Fibroblast of skin of left quadriceps (primary cell): ENCODE measurements at places on chromosomes 1 and 21.

- no peak for DNase-seq
Observed at GRCh38 chr1:244041466-244042120, 9.5 kb upstream of the ZBTB18 start.

- DNase-seq, result no peak
Observed at GRCh38 chr1:65965112-65965996, 172.7 kb downstream of the PDE4B start.

- no peak for DNase-seq
Observed at GRCh38 chr1:3222042-3222692, 153.2 kb downstream of the PRDM16 start.

GRCh38 chr21:35681946-35682345, 378.4 kb downstream of the SETD4 start:
- no peak for DNase-seq

- DNase-seq, result no peak
Observed at GRCh38 chr1:33624991-33625870, 152.8 kb downstream of the ZSCAN20 start.

- no peak for DNase-seq
Observed at GRCh38 chr1:205270764-205271163, 43.0 kb downstream of the TMCC2 start.

DNA sequence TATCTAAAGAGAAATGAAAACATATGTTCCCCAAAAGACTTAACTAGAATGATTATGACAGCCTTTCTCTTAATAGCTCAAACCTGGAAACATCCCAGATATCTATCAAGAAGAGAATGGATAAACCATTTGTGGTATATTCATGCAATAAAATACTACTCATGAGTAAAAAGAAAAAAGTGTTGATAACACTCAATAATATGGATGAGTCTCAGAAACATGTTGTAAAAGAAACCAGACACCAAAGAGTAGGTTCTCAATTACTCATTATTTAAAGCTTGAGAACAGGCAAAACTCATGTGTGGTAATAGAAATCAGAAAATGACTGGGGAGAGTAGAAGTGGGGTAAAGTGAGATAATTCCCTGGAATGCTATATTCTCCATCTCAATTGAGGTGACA, 154.1 kb downstream of the PHTF1 start:
- DNase-seq, result peak; percentile 91

GRCh38 chr1:62530516-62531154, 66.7 kb upstream of the ANGPTL3 start:
- peak; percentile 5 for DNase-seq

DNA sequence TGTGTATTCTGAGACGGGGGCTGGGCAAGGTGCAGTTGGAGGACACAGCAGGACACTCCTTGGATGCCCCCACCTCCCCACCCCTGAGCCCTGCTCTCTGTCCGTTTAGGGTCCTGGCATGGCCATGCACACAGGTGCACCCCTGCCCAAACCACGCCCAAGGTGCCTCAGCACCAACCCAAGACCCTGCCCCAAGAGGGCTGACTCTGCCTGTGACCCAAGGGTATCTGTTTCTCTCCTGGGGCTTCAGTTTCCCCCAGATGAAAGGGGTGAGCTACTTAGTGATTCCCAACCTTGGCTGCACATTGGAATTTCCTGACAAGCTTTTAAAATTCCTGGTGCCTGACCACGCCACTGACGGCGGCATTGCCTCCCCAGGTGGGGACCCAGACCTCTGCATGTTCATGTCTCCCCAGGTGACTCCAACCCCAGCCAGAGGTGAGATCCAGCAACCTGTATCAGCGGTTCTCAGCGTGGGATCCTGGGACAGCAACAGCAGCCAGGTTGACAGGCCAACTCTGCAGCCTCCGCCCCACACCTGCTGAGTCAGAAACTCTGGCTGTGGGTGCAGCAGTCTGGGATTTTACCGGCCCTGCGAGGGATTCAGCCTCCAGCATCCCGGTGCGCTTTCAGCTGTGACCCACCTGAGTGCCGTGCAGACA, 483.4 kb downstream of the NPHP4 start:
- DNase-seq, result no peak

GRCh38 chr21:45695086-45695485, 51.6 kb downstream of the PCBP3 start:
- DNase-seq, result no peak

GRCh38 chr1:29412591-29412990, 176.3 kb downstream of the PTPRU start:
- DNase-seq, result no peak

GRCh38 chr1:246647513-246647912, 76.7 kb upstream of the SCCPDH start:
- DNase-seq, result no peak

DNA sequence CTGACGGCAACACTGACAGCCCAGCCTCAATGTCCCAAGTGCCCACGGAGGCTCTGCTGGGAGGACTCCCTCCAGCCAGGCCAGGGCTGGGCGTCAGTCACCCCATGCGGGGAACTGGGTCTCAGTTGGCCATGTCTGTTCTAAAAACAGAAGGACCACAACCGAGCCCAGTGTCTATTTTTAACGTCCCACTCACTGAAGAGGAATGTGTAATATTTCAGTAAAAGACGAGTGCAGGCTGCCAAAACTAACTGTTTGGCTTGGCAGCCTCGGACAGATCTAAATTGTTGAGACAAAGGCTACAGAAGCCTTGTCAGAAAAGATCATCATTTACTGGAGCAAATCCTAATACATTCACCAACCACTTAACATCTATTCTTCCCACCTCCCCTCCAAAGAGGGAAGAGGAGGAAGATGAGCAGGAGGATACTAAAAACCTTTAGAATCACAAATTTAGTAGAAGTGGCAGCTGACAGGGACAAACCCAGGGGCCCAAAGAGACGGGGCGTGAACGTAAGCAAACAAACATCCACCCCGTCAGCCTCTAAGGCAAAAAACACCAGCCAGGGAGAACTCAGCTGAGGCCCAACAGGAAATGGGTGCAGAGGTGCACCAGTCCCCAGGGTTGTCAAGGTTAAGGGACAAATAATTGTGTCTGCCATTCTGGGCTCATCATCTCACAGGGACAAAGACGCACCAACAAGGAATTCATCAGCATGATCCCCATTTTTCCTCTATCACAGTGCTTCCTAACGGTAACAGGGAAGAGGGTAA, 18.7 kb downstream of the C1orf198 start:
- peak; percentile 92 for DNase-seq

- DNase-seq, result no peak
Observed at GRCh38 chr1:199809311-199809710, 218.2 kb upstream of the NR5A2 start.

GRCh38 chr1:156081180-156081916, 917 bp downstream of the MEX3A start:
- no peak for DNase-seq

- no peak for DNase-seq
Observed at GRCh38 chr1:8676072-8676471, 141.4 kb downstream of the RERE start.

DNA sequence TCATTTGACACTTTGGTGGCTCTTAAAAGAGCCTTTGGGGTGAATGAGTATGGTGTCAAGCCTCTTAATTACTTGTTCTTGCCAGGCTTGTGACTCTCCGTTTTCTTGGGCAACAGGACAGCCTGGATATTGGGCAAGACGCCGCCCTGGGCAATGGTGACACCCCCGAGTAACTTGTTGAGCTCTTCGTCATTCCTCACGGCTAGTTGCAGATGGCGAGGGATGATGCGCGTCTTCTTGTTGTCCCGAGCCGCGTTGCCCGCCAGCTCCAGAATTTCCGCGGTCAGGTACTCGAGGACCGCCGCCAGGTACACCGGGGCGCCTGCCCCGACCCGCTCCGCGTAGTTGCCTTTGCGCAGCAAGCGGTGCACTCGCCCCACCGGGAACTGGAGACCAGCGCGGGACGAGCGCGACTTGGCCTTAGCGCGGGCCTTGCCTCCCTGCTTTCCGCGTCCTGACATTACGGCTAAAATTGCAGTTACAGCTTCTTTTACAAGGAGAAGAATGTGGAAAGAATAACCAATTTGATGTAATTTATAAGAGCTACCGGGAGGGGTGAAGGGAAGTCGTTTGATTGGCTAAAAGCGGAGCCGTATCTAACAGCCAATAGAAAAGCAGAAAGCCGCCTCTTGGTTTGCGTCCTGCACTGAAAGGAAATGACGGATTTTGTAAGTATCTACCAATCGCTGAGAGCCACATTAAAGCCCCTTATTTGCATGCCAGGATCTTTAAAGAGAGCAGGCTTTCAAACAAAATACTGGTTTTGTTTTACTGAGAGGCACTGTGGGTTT, 11.7 kb upstream of the BOLA1 start:
- peak; percentile 98 for DNase-seq

DNA sequence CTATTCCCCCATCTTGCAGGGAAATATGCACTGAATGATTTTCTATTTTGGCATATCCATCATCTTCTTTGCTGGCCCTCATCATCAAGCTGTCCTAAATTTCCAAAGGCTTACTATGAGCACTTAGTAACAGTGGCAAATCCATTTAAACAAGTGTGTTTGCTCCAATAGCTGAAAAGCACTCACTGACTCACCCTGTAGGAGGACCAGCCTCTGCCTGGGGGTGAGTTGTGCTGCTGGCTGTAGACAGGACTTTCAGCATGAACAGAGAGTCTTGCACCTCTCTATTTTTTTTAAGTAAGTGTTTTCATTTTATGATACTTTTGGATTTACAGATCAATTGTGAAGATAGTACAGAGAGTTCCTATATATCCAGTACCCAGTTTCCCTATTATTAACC, 97.3 kb downstream of the SLC35F3 start:
- DNase-seq, result no peak

DNA sequence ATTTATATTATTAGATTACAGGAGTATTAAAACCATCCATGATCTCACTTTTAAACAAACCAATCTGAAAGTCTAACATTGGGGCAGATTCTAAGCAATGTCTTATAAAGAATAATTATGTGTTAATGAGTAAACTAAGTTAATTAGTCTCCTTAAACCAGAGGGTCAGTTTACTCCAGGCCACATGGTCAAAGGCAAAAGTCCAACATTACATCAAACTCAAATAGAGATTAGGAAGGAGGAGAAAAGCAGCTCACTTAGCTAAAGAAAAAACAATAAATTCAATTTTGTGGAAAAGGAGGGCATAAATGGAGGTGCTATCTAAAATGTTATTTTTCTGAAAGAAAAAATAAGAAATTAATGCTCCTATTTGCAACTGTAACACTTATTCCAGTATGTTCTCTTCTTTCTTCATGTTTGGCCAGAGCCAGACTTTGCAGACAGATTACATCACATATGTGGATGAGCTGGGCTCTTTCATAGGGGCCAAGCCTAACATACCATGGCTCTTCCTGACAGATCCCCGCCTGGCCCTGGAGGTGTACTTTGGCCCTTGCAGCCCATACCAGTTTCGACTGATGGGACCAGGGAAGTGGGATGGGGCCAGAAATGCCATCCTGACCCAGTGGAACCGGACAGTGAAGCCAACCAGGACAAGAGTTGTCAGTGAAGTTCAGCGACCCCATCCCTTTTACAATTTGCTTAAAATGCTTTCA, 24.3 kb upstream of the FMO2 start:
- DNase-seq, result no peak

GRCh38 chr1:225772323-225772768, 5.3 kb upstream of the SRP9 start:
- peak; percentile 67 for DNase-seq

DNA sequence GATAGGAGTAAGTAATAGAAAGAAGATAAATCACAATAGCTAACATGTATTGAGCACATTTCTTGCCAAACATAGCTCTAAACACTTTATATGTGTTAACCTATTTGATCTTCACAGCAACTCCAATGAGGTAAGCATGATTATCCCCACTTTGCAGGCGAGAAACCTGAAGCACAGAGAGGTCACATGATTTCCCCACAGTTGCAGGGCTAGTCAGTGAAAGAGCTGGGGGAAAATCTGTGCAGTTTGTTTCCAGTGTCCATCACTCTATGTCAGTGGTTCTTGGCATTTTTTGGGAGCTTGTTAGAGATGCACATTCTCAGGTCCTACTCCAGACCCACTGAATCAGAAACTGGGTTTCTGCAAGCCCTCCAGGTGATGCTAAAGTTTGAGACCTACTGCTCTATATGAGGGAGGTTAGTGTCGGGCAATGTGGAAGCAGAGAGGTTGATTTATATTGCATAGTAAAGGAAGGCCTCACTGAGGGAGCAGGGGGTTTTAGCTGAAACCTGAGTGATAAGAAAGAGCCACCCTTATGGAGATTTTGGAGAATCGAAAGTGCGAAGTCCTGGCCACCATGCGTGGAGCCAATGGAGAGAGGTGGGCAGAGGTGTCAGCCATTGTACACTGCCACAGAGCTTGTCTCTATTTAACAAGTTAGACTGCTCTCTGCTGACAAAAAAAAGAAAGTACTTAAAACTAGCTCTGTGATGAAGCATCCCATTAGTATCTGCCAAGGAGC, 20.9 kb downstream of the MCOLN3 start:
- DNase-seq, result no peak

DNA sequence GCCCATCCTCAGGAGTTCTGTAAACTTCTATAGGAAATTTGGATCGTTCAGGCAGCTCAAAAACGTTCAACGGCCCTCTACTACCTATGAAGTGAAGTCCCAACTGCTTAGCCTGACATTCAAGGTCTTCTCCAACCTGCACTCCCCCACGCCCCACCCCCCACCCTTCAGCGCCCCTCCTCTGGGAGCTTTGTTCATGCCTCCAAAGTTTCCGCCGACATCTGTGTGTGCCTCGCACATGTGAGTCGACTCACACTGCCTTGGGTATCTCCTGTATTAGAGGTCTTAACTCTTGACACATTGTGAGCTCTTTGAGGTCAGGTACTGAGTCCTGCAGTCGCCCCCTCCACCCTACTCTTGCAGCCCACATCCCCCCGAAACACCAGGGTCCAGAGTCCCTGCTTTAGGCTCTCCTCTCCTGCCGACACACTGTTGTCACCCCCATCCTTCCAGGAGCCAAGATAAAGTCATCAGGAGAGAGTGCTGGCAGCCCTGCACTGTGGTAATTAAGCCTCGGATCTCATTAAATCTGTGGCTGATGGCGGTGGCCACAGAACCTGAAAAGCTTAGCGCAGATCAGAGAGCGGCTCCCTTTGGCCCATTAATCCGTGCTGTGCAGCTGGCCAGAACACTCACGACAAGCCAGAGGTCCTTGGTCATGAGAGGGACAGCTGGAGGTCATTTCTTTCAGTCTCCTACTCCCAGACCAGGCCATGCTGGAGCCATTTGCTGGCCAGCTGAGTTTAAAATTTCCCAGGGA, 1.4 kb upstream of the PAFAH2 start:
- no peak for DNase-seq

DNA sequence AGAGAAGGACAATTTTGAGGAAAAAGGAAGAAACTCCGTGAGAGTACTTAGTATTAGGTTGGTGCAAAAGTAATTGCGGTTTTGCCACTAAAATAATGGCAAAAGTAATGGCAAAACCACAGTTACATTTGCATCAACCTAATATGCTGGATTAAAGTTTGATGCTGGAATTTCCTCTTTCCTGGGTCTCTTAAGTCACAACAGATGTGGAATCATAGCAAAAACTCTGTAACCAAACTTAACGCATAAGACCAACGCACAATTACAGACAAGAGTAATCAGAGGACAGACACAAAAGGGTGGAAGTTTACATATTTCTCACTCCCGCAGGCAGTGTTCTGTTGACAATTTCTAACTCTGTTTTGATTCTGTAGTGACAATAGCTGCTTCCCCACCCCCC, 182.4 kb downstream of the BACH1 start:
- DNase-seq, result peak; percentile 56
